ENCODE measurements at places on chromosomes 7 and 10. TPM values are rescaled to one million over a fixed set of nuclear protein-coding genes. Genes with fewer than 3 reads are reported as not detected.

Gene UNC5B
- total RNA-seq = 13.1 TPM

Gene SPDYE5
- total RNA-seq = not detected

Gene HOXA7
- total RNA-seq = not detected

Gene CDH23
- 4.8 TPM for total RNA-seq

Gene EBLN1
- not detected for total RNA-seq

DNA sequence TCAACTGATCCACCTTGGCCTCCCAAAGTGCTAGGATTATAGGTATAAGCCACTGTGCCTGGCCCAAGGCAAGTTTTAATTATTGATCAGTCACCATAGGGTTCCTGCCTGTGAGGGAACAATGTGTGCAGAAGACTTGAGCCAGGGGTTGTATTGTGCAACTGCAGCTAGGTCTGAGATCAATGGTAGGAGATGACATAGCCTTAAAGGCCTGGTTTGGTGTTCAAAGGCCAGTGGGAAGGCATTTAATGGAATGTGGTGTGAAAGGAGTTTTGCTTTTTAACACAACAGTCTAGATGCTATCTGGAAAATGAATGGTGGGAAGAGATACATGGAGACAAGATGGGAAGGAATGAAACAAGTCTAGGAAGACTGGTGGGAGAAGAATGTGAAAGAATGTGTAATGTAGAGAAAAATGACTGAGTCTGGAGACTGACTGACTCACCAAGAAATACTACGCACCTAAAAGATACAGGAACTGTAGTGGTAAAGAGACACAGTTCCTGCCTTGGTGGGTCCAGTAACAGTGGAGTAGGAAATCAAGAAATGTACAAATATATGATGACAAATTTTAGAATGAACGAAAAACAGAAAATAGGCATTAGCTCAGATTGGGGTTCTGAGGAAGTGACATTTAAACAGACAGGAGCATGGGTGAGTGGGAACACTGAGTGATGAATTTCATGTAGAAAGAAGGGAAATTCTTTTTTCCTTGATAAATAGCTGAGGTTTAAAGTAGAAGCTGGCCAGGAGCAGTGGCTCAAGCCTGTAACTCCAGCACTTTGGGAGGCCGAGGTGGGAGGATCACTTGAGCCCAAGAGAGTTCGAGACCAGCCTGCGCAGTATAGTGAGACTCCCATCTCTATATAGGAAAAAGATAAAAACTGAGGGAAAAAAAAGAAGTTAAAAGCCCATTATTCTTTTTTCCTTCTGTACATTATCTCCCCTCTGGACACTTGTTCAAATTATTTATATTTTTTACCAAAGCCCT lies 9.4 kb downstream of the HNRNPF start:
- no peak for DNase-seq

DNA sequence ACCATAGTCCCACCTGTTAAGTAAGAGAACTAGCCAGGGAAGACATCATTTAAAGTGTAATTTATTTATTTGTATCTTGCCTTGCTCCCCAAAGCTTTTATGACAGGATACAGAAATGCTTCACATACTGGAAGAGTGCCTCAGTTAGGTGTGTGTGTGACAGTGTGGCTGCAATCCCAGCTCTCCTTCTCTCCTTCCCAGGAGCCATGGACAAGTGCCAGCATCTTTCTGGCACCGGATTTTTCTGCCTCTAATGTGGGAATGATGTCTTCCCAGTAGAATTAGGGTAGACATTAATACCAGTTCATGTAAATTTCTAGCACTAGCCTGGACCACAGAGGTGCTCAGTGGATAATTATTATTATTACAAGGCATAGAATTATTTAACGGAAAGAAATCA lies 30.3 kb upstream of the ATXN7L1 start:
- DNase-seq = no peak

DNA sequence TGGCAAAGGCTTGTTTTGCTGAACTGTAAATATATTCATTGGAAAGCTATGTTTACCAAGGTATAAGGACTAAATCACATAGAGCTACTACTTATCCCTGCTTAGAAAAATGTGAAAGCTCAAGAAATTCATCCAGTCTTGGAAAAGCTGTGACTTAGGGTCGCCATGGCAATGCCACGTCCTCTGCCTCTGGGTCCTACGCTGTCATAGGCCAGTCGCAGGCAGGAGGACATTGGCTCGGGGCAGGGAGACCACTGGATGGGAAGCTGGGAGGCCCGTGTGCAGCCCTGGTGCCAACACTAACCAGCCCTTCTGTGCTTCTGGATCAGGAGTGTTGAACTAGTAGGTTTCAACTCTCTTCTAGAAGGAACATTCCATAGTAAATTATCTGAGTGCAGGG lies 67.3 kb upstream of the PDZD8 start:
- no peak for DNase-seq

DNA sequence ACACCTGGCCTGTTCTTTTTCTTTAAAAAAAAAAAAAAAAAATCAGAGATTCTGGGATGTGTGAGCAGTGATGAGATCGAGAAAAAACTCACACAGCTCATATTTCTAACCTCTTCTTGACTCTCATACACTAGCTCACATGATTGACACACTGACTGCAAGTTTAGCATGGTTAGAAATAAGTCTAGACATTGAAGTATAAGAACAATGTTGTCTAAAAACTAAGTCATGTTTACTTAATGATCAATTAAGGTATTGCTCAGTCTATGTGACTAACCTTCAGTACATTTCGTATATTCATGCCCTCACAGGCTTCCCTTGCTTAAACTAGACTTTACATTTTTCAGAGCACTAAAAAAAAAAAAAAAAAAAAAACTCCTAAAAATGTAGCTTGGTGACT lies 775.1 kb downstream of the GATA3 start:
- DNase-seq = no peak

- DNase-seq = no peak
These were observed 16.5 kb upstream of the NUP42 start for GRCh38 chr7:23165316-23165715.

- no peak for DNase-seq
These were observed 10.5 kb upstream of the ZMIZ2 start for GRCh38 chr7:44738051-44738723.

Gene MYL7
- 3,838 TPM for total RNA-seq

Gene BUB3
- total RNA-seq = 37.7 TPM

Gene CCL26
- not detected for total RNA-seq

- no peak for DNase-seq
These were observed 18.1 kb upstream of the UBE2H start for GRCh38 chr7:129970816-129971215.

DNA sequence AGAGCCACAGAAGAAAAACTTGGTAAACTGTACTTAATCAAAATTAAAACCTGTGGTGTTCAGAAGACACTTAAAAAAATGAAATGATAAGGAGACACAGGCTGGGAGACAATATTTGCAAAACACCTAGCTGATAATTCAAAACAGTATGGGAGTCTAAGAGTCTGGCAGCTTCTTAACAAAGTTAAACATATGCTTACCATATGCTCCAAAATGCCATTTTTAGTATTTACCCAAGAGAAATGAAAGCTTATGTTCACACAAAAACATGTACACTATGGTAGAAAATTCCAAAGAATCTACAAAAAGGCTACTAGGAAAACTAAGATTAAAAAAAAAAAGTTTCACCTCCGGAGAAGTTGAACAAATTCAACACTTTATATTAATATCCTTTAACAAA lies 48.6 kb downstream of the ITGB1 start:
- no peak for DNase-seq

- no peak for DNase-seq
These were observed 2.9 kb downstream of the PKD2L1 start for GRCh38 chr10:100327007-100327717.

- DNase-seq = peak; percentile 81
These were observed 2.1 kb downstream of the RET start for GRCh38 chr10:43078986-43079273.

GRCh38 chr10:1572519-1573333 lies 164.6 kb downstream of the ADARB2 start:
- no peak for DNase-seq

- DNase-seq = no peak
These were observed 47.3 kb upstream of the CPN1 start for GRCh38 chr10:100128951-100129350.

GRCh38 chr10:113820507-113820906 lies 33.4 kb downstream of the DCLRE1A start:
- no peak for DNase-seq

Gene ITIH5
- 10.3 TPM for total RNA-seq

- no peak for DNase-seq
These were observed 89.7 kb downstream of the HGF start for GRCh38 chr7:81680120-81680519.

- DNase-seq = peak; percentile 85
These were observed 6.2 kb downstream of the CALHM2 start for GRCh38 chr10:103445767-103446567.

Gene TUBGCP2
- total RNA-seq = 44.7 TPM

GRCh38 chr10:110501142-110501937 lies 3.6 kb downstream of the DUSP5 start:
- peak; percentile 90 for DNase-seq

DNA sequence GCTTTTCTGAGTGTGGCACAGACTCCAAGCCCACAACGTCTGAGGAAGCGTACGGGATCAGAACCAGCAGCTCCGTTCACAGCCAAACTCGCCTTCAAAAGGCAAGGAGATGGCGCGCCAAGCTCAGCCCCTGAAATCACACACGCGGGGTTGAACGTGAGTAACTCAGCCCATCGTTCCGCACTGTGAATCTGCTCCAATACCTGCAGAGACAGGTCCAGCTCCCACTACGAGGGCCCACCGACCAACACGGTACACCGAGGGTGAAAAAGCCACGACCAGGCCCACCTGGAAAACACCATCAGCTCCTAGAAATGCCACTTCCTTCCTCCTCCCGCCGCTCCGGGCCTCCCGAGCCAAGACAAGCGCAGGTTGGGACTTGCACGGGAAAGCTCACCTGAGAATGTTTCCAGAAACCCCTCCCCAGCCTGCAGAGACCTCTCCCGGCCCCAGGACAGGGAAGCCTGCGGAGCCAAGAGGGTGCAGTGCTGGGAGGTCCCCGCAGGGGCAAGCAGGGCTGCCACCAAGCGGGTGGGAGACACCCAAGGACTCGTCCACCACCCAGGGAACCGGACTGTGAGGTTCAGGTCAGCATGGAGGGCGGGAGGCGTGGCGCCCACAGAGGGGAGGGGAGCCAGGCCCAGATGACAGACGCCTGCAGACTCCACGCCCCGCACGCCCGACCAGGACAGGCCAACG lies 93.9 kb upstream of the PDGFA start:
- DNase-seq = peak; percentile 60

- DNase-seq = no peak
These were observed 22.6 kb upstream of the RAB18 start for GRCh38 chr10:27481486-27481885.

Gene ZNF248
- total RNA-seq = 13.2 TPM

Gene PTPRN2
- 1.6 TPM for total RNA-seq

DNA sequence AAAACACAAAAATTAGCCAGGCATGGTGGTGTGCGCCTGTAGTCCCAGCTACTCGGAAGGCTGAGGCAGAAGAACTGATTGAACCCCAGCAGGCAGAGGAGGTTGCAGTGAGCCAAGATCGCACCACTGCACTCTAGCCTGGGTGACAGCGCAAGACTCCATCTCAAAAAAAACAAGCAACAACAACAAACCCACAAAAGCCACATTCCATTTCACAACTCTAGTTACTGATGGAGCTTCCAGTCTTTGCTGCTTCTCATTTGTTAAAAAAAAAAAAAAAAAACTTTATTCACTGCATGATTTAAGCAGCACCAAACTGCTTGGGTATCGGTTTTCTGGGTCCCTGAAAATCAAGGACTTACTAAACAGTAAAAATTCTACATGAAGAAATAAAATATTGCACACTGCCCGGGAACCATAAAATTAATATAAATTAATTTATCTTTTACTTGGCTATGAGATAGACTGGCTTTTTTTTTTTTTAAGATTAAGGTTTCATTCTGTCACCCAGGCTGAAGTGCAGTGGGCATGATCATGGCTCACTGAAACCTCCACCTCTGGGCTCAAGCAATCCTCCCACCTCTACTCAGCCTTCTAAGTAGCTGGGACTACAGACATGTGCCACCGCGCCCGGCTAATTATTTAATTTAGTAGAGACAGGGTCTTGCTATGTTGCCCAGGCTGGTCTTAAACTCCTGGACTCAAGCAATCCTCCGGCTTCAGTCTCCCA lies 42.0 kb downstream of the SRPK2 start:
- DNase-seq = no peak

DNA sequence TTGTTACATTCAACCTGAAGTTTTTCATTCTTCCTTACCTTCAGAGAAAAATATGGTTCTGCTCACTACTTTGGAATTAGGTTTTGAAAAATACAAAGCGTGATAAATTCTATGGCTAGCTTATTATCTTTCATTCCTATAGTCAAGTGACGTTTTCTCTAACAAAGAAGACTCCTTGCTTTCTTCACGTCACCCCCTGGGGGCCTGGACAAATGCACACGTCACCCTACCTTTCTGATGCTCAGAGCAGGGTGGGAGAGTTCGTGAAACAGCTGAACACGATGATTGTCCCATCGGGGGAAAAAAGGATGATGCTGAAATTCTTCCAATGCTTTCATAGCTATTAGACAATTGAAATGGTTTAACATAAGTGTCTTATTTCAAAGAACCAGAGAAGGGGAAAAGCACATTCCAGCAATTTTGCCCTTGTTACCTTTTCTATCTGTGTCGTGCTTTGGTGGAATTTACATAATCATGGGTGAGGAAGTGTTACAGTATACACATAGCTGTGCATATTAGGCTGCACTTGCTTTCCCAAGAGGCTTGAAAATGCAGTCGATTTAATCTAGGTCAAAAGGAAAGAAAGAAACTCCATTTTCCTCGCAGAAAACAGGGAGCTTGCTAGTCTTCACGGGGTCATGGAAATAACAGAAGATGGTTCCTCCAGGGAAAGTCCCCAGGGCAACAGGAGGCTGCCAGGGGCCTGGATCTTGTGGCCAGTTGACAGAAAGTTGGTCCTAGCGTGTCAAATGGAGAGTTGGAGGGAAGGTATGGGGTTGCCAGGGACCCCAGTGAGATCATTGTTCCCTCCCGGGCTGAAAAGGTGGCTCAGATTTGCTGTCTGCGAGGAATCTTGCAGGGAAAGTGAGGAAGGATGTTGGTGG lies 189.2 kb downstream of the CELF2 start:
- DNase-seq = no peak

DNA sequence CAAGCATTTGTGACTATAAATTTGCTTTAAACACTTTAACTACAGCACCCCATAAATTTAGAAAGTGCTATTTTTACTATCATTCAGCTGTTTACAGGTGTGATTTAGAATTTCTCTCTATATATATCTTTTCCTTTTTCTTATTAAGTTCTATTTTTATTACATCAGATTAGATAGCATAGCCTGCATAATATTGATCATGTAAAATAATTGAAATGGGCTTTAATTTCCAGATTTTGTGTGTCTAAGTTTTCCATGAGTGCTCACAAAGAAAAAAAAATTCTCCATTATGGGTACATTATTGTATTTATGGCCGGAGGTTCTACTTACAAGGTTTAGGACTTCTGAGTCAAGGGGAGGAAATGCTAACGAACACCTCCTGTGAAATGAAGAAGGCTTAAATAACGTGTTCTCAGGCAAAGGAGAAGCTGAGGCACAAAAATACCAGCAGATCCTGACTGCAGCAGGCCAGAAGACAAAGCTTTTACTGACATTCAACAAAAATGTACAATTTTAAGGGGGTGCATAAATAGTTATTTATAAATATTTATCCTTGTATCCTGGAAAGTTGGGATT lies 114.2 kb downstream of the RNF133 start:
- no peak for DNase-seq

Gene EGR2
- 1.0 TPM for total RNA-seq

- no peak for DNase-seq
These were observed 29.6 kb downstream of the MAD1L1 start for GRCh38 chr7:2202901-2203765.

GRCh38 chr7:133118261-133118660 lies 36.4 kb upstream of the CHCHD3 start:
- no peak for DNase-seq
